ENCODE measurements at places on chromosomes 5 and 9.

DNA sequence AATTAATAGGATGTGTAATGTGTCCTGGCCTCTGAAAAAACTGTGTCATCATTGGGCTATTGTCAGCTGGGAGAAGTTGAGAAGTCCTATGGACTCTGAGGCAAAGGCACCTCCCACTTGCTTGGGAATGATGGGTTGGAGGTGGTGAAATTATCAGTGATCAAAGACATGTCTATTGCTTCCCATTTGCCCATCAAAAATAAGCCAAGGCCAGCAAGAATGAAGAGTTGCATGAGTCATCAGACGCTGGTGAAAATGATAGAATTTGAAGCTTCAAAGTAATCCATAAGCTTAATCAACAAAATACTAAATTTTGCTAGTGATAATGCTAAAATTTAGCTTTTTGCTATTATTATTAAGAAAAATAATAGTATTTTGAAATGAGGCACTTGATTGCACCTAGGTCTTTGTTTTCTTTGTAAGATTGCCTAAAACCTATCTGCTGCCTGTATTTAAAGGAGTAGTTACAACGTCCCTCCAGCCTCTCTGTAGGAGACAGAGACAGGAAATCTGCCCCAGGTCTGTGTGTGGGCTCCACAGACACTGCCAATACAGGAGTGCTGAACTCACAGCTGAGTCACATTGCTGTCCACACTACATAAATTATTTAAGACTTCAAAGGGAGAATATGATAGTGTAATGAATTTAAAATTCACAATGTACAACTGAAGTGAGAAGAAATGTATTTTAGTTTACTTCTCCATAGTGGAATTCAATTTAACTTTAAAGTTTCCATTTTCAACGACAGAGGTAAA, 48.4 kb upstream of the APC start:
- peak; percentile 72 for DNase-seq

DNA sequence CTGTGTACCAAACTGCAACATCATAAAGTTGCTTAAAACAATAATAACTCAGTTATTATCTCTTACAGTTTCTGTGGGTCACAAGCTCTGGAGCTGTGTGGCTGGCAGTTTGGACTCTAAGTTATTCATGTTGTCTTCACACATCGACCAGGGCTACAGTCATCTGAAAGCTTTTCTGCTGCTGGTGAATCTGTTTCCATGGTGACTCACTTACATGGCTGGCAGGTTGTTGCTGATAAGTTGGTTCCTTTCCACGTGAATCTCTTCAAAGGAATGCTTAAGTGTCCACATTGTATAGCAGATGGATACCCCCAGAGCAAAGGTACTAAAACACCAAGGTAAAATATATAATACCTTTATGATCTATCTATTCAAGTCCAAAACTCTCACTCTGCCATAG, 44.8 kb upstream of the CYLC2 start:
- DNase-seq = peak; percentile 17

- DNase-seq = no peak
Observed at GRCh38 chr9:123422635-123423310, 66.8 kb downstream of the CRB2 start.

- DNase-seq = no peak
Observed at GRCh38 chr5:122371511-122372151, 59.6 kb downstream of the SNCAIP start.

DNA sequence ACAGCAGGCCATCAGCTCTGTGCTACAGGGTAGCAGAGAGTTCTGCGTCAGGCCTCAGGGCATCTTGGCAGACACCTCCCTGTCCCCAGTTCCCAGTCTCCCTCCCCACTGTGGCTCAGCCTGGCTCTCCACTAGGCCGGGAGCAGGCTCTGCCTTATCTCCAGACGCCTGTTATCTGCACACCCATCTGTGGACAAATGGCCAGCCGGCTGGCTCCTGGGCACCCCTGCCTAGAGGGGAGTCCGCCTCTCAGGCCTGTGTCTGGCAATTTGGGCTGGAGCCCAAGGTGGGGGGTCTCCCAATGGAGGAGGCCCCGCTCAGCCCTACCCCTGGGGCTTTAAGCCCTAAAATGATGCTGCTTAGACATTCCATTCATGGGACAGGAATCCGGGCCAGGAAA, 39.2 kb upstream of the HAND1 start:
- no peak for DNase-seq

- DNase-seq = no peak
Observed at GRCh38 chr5:5523066-5523505, 100.6 kb downstream of the ICE1 start.

- DNase-seq = peak; percentile 25
Observed at GRCh38 chr5:53425687-53426511, 54.5 kb upstream of the FST start.

GRCh38 chr5:157253547-157253946, 12.4 kb upstream of the CYFIP2 start:
- DNase-seq = peak; percentile 63

GRCh38 chr5:43041669-43042175, 1.6 kb upstream of the ANXA2R start:
- peak; percentile 89 for DNase-seq

DNA sequence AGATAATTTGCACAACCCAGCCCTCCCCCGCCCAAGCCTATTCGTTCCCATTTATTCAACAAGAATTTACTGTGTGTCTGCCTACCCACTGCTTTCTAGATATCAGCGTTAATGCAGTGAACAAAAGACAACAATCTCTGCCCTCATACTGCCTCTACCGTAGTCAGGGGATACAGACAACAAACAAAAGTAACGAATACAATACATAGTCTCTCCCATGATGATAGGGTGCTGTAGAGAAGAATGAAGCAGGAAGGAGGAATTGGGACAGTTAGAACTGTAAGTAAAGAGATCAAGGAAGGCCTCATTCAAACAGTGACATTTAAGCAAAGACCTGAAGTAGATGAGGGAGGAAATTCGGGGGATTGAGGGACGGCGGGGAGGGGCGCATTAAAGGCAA, 1.7 kb downstream of the GFM2 start:
- DNase-seq = no peak

- peak; percentile 49 for DNase-seq
Observed at GRCh38 chr9:112203536-112203935, 28.4 kb upstream of the SUSD1 start.

DNA sequence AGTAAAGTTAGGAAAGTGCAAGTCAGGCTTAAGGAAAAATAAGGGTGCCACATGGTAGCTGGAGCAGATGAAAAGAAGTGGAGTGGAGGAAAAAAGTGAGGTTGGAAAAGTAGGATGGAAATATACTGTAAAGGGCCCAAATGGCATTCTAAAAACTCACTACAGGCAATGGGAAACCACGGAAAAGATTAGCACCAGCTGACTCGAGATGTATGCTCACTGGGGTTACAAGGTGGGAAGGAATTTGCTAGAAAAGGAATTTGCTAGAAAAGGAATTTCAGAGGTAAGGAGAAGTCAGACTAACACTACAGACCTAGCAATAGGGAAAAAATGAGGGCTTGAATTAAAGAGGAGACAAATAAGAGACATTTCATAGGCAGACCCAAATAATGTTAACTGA, 3.6 kb downstream of the PSMD5 start:
- DNase-seq = no peak

DNA sequence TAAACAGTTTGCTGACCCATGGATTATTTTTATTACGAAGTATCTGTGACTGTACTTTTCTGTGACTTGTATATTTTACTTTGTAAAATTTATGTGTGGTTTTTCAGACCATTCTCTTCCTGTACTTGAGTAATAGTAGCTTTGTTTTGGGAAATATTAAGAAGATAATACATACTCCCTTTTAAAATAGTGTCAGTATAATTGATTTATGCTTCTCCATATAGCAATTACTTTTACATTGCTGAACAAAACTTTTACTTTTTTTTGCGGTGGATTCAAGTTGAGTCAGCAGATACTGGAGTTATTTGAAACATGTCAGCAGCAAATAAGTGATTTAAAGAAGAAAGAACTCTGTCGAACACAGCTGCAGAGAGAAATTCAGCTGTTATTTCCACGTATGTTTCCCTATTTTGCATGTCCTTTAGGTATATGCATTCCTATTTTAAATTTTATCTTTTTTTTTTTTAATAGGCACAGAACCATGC, 28.4 kb downstream of the TENT2 start:
- DNase-seq = no peak

- no peak for DNase-seq
Observed at GRCh38 chr9:19140259-19140658, 13.0 kb upstream of the PLIN2 start.

GRCh38 chr9:36823466-36823865, 210.6 kb downstream of the PAX5 start:
- no peak for DNase-seq

GRCh38 chr5:5188376-5189050, 48.4 kb downstream of the ADAMTS16 start:
- DNase-seq = no peak

GRCh38 chr5:158773161-158773560, 326.6 kb downstream of the EBF1 start:
- no peak for DNase-seq

GRCh38 chr5:143641549-143642355, 170.2 kb upstream of the HMHB1 start:
- peak; percentile 29 for DNase-seq

DNA sequence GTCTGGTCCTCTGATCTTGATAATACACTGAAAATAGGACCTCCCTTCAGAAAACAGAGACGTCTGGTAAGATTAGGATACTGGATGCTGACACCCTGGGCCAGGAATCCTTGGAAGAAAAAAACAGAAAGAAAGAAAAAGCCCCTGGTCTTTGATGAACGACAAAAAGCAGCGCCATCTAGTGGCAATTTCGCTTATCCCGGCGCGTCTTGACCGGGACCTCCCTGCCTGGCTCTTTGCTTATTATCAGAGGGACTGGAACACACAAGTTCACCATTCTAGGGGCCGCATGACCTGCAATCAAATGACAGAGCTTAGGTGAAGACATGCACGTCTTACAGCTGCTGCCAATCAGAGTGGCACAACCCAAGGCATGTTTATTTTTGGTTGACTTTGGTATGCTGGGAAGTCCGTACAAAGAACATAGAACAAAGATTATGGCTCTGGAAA, 114.9 kb upstream of the NFIB start:
- DNase-seq = peak; percentile 80

- DNase-seq = no peak
Observed at GRCh38 chr9:14281136-14281795, 32.7 kb downstream of the NFIB start.

GRCh38 chr5:85972539-85972938, 645.2 kb upstream of the COX7C start:
- DNase-seq = no peak

- peak; percentile 37 for DNase-seq
Observed at GRCh38 chr5:96641368-96642280, 20.6 kb upstream of the CAST start.

- no peak for DNase-seq
Observed at GRCh38 chr5:5367739-5368138, 54.7 kb upstream of the ICE1 start.

GRCh38 chr5:14665101-14665822, 744 bp downstream of the OTULIN start:
- peak; percentile 24 for DNase-seq

DNA sequence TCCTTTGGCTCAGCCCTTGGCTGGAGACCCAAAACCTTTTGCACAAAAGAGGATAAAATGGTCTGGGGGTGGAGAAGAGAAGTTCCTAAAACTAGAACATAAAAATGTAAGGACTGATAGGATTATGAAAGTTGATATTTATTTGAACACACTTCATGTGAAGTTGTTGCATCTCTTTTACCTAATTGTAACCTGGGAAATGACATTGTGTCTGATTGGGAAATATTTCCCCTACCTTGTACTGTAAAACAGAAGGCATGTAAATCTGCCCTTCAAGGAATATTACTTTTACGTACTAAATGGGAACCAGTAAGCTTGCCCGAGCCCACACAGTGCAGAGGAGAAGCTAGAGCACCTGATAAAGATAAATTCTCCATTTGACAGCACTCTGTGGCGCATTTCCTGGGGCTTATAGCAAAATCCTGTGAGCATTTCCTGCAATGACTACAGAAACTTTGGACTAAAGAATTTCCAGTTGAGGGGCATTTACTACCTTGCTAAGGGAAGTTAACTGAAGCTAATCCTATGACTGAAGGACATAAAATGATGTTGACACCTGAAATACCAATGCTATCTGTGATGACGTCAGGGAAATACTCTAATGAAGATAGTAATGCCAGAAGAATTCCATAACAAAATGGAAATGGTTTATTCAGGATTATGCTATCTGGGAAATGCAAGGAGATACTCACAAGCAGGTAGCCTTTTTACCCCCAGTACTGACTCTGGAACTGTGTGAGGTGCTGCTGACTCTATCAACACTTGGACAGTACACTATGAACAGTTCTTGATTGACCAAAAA, 78.3 kb upstream of the LIFR start:
- DNase-seq = no peak

DNA sequence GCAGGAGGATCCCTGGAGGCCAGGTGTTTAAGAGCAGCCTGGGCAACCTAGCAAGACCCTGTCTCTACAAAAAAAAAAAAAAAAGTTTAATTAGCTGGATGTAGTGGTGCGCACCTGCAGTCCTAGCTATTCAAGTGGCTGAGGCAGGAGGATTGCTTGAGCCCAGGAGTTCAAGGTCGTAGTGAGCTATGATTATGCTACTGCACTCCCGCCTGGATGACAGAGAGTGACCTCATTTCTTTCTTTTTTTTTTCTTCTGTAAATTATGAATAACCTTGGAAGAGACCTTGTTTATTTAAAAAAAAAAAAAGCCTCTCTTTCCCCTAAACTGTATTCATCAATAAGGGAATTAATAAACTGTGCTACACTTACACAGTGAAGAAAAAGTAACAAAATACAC, 43.6 kb upstream of the SLC30A5 start:
- no peak for DNase-seq

DNA sequence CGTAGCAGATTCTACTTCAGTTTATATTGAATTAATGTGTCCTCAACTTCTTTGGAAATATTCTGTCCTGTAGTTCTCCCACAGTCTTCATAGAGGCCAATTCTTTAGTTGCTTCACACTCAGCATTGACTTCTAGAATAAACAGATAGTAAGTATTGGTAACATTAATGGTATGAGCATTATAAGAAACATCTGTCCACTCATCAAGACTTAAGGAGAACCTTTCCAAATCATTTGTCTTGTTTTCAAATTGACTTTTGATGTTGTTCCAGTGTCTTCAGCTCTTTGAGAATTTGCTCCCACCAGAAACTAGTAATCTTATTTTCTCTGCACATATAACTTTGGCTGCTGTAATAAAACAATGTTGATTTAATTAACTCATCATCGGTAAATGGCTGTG, 18.3 kb downstream of the RANBP17 start:
- DNase-seq = peak; percentile 36

- no peak for DNase-seq
Observed at GRCh38 chr9:126661521-126662251, 48.0 kb downstream of the LMX1B start.

GRCh38 chr5:133509742-133510079, 102.6 kb downstream of the FSTL4 start:
- DNase-seq = no peak

DNA sequence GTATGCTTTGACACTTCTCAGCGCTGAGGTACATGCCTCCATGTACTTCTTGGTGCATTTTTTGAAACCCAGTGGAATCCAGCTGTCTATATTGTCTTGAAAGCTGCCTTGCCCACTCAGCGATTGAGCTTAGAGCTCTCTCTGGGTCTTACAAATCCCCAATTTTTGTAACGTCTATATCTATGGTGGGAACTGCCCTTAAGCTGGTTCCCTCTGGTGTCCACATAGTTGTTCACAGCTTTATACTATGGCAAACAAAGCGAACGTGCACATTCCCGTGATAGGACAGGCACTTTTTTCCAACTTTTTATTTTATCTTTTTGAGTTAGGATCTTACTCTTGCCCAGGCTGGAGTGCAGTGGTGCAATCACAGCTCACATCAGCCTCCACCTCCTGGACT, 20.9 kb downstream of the CDHR2 start:
- DNase-seq = peak; percentile 40

Data from fibroblast of mammary gland (primary cell).